ENCODE measurements at places on chromosomes 5 and 9.
A peak's percentile ranks its signal among the peaks of the same experiment; 100 is the strongest.

- peak; percentile 21 for DNase-seq
These were observed 1.2 kb downstream of the VCAN start for GRCh38 chr5:83472508-83473345.

DNA sequence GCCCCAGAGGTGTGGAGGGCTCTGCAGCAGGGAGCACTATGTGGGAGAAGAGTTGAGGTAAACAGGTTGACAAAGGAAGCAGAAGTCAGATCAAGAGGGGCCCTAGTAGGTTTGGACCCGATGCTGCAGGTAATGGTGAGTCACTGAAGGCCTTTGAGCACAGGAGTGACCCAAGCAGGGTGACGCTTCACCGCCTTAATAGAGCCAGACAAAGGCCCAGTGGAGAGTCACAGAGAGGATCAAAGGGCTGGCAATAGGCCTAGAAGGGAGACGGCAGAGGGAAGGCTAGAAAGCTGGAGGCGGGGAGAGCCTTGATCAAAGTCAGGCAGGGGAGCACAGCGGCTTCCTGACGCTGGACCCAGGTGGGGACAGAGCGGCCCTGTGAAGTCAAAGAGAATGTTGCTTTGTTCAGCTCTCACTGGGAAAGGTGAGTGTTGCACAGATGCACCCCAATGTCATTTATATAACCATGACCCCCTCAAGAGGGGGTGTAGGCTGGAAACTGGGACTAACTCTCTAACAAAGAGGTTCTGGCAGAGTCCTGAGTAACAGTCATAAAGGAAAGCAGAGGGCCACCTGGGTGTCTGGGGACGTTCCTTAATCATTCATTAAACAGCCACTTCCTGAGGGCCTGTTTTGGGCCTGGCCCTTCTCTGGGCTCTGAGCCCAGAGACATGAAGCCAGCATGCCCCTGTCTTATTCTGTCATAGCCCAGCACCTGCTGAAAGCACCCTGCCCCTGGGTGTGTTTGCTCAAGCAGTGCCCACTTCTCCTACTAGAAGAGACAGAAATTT, 9.8 kb upstream of the CPLX2 start:
- no peak for DNase-seq

DNA sequence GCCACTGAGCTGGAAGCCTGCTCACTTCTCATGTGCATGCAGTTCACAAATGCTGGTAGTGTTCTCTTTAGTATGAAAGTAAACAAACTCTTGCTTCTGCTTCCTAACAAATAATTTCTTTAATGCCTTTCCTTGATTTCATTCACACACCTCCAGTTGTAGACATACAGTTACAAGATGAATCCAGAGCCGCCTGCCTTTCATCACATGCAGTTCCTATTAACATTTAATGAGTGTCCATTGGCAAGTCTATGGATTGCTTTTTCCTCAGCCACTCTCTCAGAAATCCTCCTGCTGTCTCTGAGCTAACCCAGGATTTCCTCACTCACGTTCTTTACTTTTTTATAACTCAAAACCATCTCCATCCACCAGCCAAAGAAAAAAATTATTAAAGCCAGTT, 408.6 kb downstream of the BNC2 start:
- no peak for DNase-seq

- DNase-seq: no peak
These were observed 620.9 kb upstream of the PTPRD start for GRCh38 chr9:11233696-11234095.

- no peak for DNase-seq
These were observed 71.5 kb downstream of the ACER2 start for GRCh38 chr9:19480345-19480744.

GRCh38 chr9:78365748-78366697, 69.1 kb downstream of the PSAT1 start:
- DNase-seq: no peak

GRCh38 chr5:56166671-56167385, 66.3 kb downstream of the ANKRD55 start:
- DNase-seq: no peak

GRCh38 chr5:95960667-95961616, 709 bp downstream of the ELL2 start:
- peak; percentile 79 for DNase-seq

- DNase-seq: no peak
These were observed 739.3 kb upstream of the ZNF608 start for GRCh38 chr5:125485771-125486170.

- no peak for DNase-seq
These were observed 11.8 kb downstream of the CARD19 start for GRCh38 chr9:93107825-93108161.

DNA sequence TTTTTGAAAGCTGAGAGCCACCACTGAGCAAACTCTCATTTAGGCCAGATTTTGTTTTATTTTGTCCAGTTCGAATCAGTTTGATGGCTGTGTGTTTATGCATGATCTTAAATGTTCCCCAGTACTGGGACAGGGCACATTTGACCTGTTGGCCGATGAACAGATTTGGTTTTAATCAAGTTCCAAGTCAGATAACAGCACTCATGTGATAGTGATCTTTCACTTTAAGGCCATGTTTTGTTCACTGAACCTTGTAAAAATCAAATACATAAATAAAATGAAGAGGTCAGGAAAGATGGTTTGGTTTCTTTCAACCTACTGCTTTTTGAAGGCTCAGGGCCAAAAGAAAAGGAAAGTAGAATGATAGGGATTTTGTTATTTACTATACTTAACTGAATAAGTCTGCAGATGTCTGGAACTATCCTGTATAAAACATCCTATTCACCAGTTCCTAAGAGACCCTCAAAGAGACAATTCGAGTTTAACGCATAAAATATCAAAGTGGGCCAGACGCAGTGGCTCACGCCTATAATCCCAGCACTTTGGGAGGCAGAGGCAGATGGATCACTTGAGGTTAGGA, 77.2 kb downstream of the PGM5 start:
- DNase-seq: no peak

- no peak for DNase-seq
These were observed 145.0 kb downstream of the EGFLAM start for GRCh38 chr5:38403406-38403805.

DNA sequence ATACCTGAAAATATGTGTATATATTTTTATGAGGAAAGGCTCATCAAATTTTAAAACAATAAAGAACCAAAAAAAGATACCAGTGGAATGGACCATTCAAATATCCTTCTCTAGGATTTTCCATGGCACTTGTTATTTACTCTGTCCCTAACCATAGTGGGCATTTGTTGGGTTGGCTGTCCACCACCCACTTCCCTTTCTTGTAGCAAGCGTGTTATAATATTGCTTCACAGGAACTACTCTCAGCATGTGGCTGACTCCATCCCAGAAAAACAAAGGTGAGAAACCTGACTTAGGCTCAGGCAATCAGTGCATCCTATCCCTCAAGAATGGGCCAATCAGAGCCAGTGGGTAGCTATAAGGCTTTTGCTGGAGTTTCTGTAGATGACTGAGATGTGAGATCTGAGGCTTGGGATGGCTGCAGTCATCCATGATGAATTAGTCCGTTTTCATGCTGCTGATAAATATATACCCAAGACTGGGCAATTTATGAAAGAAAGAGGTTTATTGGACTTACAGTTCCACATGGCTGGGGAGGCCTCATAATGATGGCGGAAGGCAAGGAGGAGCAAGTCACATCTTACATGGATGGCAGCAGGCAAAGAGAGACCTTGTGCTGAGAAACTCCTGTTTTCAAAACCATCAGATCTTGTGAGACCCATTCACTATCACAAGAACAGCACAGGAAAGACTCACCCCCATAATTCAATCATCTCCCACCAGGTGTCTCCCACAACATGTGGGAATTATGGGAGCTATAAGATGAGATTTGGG, 17.2 kb downstream of the C5orf63 start:
- no peak for DNase-seq

GRCh38 chr9:84772511-84772910, 103.0 kb downstream of the NTRK2 start:
- no peak for DNase-seq

GRCh38 chr9:82206946-82207345, 218.4 kb downstream of the SPATA31D1 start:
- DNase-seq: no peak

GRCh38 chr5:158519433-158520021, 580.2 kb downstream of the EBF1 start:
- no peak for DNase-seq

GRCh38 chr5:106241409-106241808, 1429.3 kb downstream of the EFNA5 start:
- no peak for DNase-seq

- no peak for DNase-seq
These were observed 73.8 kb downstream of the DAB2IP start for GRCh38 chr9:121725008-121725775.

DNA sequence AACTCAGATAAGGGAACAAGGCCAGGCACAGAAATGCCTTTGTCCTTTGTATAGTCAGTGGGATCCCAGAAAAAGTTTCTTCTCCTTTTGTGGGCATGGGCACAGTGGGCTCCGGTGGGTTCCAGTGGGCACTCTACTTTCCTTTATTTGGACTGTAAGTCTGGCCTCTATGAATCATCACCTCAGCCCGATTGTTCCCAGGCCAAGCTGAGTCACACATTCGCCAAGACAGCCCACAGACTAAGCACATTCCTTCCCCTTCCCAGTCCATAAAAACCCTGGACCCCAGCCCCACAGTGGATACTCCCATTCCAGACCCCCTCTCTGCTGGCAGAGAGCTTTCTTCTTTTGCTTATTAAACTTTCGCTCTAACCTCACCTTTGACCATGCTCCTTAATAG, 165.0 kb downstream of the FBXL17 start:
- no peak for DNase-seq

DNA sequence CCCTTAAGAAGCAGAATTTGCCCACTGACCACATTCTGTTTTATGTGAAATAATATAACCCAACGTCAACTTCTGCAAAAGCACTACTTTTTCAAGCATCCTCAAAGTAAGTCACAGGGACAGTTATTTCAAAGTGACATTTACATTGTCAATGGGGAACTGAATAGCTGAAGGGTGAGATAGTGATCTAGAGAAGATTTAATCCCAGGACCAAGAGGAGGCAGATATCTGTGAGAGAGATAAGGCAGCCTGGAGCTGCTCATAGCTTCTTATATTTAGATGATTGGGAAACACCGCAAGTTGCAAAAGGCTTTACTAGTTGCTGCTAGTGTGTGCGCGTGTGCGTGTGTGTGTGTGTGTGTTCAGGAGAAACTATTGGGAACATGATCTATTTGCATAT, 210.4 kb upstream of the RFX3 start:
- DNase-seq: no peak
